NCI-H446 (cell line): ENCODE measurements at places on chromosomes 4 and X.

DNA sequence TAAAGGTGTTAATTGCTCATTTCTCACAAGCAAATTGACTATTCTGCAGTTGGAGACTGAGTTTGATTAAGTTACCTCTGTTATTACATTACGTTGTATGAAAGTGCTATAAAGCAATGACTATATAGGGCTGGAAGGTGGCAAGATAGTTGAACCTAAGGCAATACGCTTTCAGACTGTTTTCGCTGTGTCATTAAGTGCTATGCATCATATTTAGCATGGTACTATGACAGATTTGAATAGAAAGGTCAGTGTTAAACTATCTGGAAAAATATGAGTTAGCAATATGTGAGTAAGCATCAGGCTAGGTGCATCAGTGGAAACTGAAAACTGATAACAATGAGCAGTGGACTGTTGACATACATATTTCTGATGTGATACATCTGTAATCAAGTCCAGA lies 206.0 kb upstream of the ARHGAP24 start:
- no peak for DNase-seq

- no peak for DNase-seq
Observed at GRCh38 chr4:24024605-24025004, 134.8 kb upstream of the PPARGC1A start.

- no peak for DNase-seq
Observed at GRCh38 chr4:38728631-38729141, 54.1 kb downstream of the TLR10 start.

GRCh38 chr4:106986486-106986885 lies 49.6 kb downstream of the DKK2 start:
- DNase-seq, result no peak

- DNase-seq, result no peak
Observed at GRCh38 chr4:17550549-17550948, 26.4 kb upstream of the LAP3 start.

GRCh38 chrX:112714357-112714918 lies 34.7 kb upstream of the LHFPL1 start:
- no peak for DNase-seq

DNA sequence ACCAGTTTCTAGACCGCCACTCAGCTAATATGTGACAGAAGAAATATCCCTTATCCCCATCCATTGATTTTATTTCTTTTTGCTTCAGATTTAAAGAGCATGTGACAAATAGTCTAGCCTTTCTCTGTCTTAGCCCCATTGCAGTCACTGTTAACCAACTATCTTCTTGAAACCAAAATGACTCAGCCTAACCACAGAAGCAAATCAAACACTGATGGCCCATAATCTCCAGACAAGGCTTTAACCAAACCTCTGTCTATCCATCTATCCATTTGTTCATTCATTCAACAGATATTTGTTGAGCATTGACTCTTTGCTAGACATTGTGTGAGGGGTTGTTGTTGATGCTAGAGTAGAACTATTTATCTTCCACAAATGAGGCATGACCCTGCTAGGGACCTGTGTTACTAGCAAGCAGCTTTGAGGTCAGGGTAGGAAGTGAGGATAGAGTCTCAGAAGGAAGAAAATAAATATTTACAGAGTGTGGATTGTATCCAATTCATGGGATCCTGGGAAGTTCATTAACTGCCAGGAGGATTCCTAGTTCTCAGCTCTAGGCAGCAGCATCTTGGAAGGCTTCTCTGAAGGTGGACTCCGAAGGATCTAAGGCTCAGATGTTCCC lies 22.5 kb downstream of the HNRNPH2 start:
- no peak for DNase-seq

- peak; percentile 63 for DNase-seq
Observed at GRCh38 chr4:158255727-158256324, 45.5 kb downstream of the TMEM144 start.

DNA sequence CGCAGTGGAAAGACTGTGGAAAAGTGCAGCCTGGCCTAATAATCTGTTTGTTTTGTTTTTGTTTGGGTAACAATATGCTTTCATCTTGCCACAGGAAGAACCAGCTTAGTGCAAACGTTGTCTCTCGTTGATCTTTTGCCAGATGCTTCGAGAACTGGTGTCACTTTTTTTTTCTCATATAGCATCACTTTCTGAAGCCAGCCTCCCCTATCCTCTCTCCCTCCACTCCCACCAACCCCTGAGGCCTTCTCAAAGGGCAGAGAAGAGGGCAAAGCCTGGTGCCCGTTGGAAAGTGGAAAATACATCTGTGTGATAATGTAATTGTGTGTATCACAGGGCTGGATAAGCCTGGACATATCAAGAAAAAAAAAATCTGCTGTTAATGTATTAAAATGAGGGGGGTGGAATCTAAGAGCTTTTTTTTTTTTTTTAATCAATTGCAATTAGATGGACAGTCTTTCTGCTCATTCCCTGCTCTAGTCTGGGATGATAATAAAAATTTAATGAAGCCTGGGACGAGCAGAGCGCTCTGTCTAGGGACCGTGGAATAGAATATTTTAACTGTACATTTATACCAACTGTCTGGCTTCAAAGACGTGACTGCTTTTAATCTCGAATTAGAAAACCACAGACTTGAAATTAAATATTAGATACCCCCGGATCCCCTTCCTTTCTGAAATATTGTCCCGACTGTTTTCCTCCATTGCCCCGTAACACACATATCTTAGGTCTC lies 8.1 kb downstream of the POU4F2 start:
- no peak for DNase-seq

DNA sequence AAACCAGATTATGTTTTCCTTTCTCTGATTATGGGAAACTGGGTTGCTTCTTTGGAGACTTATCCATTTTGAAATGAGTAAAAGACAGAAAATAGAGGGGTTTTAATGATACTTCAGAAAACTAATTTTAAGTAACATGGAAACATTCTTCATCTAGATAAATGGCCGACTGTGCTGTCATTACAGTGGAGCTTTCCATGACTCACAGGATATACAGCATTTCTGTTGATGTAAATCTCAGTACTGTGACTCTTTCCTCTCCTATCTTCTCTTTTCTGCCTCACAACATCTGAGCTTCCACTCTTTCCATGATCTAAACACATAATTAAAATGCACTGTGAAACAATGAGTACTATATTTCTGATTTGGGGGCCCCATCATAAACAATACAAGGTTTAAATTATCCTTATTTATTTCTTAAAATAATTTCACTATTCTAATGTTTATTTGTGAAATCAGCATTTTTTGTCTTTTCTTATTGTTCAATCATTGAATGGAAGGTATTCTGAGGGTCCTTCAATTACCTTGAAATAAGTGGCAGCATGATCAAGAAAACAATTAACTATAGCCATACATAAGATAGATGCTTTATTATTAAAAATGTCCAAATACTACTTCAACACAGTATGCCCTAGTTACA lies 19.3 kb downstream of the SEC24D start:
- no peak for DNase-seq

GRCh38 chr4:23297327-23297726 lies 592.5 kb downstream of the PPARGC1A start:
- DNase-seq, result no peak

- no peak for DNase-seq
Observed at GRCh38 chr4:915595-915994, 16.5 kb downstream of the GAK start.

GRCh38 chr4:79756140-79756895 lies 316.7 kb downstream of the ANTXR2 start:
- DNase-seq, result no peak

DNA sequence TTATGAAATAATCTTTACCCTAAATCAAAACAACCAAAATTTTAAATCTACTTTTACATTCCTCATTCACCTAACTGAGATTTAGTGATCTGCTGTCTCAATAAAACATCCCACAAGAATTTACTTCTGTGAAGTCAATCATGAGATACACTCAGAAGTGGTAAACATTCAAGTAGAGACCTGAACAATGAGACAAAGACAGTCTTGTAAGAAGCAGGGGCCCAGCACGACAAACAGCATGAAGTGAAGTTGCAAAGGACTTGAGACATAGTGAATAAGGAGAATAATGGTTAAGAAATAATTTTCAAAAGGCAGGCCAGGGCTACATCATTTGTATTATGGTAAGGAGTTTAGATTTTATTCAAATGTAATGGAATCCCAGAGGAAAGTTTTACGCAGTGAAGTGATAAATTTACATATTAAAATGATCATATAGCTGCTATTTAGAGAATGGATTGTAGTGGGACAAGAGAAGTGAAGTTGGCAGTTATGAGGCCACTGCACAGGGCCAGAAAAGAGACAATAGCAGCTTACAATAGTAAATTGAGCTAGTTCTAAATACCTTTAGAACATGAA lies 101.9 kb downstream of the MAB21L2 start:
- no peak for DNase-seq

DNA sequence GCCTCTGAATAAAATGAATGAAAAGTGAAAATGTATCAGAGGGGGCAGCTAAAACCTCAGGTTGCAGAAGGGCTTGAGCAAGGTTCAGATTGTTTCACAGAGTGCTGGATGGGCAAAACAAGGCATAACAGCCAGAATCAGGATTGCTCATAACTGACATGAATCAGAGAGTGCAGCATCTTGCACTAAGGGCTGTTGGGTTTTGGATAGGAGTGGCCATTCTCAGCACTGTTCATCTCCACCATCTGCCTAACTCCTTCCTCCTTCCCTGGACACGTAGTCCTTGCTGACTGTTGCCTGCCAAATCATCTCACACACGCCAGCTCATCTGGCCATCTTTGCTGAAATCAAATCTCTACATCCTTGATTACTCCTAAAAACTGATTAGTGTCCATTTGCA lies 75.3 kb upstream of the C1QTNF7 start:
- peak; percentile 63 for DNase-seq

- DNase-seq, result no peak
Observed at GRCh38 chr4:112341033-112341432, 43.9 kb downstream of the ALPK1 start.

GRCh38 chr4:76214177-76214675 lies 602 bp upstream of the SCARB2 start:
- DNase-seq, result no peak

- DNase-seq, result no peak
Observed at GRCh38 chr4:19631814-19632213, 619.9 kb upstream of the SLIT2 start.

DNA sequence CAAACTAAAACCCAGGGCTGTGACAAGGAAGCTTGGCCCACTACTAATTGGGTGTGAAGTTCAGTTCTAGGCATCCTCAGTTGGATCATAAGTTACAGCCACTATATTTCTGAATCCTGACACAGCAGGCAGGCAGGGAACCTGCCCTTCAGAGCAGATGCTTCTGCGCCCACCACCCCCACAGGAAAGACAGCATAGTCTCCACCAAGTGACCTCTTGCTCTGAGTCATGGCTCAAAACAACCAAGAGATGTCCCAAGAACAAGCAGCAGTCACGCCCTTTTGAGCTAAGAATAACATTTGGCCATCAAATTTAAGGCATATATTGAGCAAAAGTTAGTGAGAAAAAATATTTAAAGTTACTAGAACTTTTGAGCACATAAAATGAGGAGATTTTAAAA lies 170.7 kb upstream of the SMARCAD1 start:
- DNase-seq, result no peak

- DNase-seq, result no peak
Observed at GRCh38 chr4:105210916-105211315, 64.2 kb downstream of the TET2 start.

GRCh38 chr4:104826171-104826570 lies 320.5 kb upstream of the TET2 start:
- no peak for DNase-seq

DNA sequence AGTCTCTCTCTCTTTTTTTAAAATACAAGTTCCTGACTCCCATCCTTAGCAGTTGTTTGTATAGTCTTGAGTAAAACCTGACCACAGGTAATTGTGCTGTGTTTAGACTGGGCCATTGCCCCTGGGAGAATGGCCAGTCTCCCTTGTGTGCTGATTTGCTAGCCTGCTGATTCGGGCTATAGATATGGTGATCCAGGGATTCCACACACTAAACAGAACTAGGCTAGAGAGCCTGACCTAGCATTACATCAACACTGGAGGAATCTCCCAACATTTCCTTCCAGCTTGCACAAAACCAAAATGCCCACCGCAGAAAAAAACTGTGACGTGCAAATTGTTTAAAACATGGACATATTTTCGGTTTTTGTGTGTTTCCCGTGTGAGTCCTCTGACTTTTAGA lies 5.1 kb downstream of the UPRT start:
- DNase-seq, result no peak

GRCh38 chr4:84269536-84270044 lies 229.5 kb downstream of the NKX6-1 start:
- DNase-seq, result no peak

GRCh38 chrX:2962381-2962780 lies 33.2 kb upstream of the ARSD start:
- DNase-seq, result no peak

GRCh38 chr4:66034262-66034661 lies 364.0 kb upstream of the EPHA5 start:
- peak; percentile 74 for DNase-seq

DNA sequence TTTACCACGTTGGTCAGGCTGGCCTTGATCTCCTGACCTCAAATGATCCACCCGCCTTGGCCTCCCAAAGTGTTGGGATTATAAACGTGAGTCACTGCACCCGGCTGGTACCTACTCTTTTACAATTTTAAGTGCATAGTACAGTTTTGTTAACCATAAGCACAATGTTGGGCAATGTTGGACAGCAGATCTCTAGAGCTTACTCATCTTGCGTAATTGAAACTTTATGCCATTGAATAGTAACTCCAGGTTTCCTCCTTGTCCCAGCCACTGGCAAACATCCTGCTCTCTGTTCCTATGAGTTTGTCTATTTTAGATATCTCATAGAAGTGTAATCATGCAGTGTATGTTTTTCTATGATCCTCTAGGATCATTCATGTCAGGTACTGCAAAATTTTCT lies 9.3 kb upstream of the CPE start:
- DNase-seq, result no peak

DNA sequence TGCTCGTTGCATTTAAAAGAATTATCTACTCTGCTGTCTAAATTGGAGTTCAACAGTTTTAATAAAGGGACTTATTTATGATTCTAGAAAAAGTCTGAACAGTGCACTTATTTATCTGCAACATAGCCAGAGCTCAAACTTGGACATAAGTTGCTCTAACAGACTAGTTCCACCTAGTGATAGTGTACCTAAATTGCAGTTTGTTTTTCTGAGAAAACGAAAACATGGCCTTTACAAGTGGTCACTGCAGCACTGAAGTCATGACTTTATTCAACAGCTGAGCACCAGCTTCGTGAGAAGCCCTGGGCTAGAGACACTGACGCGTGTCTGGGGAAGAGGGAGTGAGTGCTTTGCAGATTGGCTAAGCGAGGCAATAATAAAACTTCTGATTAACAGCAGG lies 77.3 kb upstream of the IGSF1 start:
- DNase-seq, result no peak
